ENCODE measurements at places on chromosomes 3 and 15.

DNA sequence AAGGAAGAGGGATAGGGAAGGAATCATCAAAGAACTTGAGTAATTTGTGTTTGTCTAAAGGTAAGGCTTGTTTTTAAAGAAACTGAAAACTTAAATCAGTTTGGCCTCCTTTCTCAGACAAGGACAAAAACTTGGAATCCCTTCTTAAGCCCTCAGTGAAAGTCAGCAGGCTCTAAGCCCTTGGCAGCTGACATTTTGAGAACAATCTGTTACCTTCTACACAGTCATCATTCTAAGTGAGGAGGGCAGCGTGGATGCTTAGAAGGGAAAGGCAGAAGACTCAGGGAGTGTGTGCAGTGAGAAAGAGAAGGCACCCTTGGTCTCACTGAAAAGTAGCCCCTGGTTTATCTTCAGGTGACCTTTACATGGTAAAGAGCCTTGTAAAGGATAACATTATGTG lies 10.8 kb downstream of the HSPBAP1 start:
- no peak for DNase-seq

- DNase-seq = no peak
Observed at GRCh38 chr3:196931828-196932587, 10.3 kb downstream of the NCBP2 start.

- DNase-seq = no peak
Observed at GRCh38 chr3:178901204-178901603, 170.4 kb downstream of the ZMAT3 start.

- no peak for DNase-seq
Observed at GRCh38 chr3:29426302-29427226, 145.7 kb downstream of the RBMS3 start.

GRCh38 chr3:22887664-22888291 lies 315.3 kb upstream of the UBE2E2 start:
- DNase-seq = no peak

DNA sequence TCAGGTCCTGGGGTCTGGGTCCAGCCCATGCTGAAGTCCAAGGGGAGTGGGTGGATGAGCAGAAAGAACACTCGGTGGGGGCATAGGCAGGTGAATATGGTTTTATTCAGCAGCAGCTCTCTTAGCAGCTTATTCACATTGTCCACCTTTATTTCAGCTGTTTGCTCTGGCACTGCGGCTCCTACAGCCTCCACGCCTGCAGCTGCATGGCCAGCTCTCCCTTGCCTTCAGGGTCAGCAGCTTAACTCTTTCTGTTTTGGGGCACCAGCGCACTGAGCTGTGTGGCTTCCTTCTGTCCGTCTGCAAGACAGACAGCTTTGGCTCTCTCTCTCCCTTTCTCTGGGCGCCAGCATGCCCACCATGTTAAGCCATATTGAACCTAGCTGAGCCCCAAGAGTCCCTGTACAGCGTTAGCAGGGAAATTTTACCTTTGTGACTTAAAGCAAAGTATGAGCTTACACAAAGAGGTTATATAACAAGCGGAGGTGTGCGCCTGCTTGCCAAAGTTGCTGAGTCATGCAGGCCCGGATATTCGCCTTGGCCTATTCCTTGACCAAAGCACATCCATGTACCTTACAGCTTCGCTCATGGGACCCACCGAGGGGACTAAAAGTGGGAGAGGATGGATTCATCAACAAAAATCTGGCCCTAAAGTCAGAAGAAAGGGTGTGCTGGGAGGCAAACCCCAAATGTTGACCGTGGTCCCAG lies 170.1 kb upstream of the PFN2 start:
- DNase-seq = no peak

- no peak for DNase-seq
Observed at GRCh38 chr15:96582473-96582872, 252.0 kb downstream of the NR2F2 start.

DNA sequence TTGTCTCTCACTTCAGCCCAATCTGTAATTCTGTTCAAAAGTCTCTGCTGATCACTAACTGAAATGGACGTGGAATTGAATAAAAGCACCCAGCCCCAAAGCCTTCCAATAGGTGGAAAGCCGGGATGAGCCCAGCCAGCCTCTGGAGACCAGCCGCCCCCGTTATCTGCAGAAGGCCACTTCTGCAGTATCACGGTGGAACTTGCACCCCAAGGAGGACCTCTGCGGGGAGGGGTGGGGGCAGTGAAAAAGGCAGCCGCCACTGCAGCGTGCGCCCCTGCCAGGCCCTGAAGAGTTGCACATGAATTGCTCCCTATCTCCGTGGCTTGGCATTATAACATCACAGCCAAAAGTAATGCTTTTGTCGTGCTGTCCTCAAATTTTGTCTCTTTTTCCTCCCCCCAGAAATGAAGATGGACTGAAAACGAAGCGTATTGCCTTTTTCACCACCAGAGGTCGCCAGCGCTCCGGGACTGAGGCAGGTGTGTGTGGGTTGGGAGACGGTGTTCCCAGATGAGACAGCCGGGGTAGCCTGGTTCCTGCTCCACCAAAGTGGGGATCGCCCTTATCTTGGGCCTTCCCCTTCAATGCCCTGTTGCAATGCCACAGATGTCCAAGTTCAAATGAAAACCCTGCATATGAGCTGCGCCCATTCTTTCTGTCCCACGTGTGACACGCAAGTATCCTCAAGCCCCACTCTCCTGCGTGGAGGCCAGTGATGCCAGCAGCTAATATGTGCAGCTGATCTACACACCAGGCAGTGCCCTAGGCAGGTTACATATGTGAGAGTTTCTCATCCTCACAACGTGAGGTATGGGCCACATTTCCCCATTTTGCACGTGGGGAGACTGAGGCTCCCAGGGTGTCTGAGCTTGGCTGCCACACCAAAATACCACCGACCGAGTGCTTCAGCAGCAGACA lies 96.0 kb downstream of the LRRK1 start:
- DNase-seq = peak; percentile 61

GRCh38 chr3:78736863-78737262 lies 1030.9 kb downstream of the ROBO1 start:
- no peak for DNase-seq

DNA sequence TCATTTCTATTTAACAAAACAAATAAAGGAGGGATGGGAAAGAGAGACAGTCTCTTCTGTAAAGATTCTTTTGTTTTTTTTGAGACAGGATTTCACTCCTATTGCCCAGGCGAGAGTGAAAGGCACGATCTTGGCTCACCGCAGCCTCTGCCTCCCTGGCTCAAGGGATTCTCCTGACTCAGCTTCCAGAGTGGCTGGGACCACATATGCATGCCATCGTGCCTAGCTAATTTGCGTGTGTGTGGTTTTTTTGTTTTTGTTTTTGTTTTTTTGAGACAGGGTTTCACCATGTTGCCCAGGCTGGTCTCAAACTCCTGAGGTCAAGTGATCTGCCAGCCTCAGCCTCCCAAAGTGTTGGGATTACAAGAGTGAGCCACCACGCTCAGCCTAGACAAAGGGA lies 23.3 kb downstream of the STAG1 start:
- no peak for DNase-seq

- DNase-seq = no peak
Observed at GRCh38 chr15:25391971-25392721, 46.7 kb downstream of the UBE3A start.

DNA sequence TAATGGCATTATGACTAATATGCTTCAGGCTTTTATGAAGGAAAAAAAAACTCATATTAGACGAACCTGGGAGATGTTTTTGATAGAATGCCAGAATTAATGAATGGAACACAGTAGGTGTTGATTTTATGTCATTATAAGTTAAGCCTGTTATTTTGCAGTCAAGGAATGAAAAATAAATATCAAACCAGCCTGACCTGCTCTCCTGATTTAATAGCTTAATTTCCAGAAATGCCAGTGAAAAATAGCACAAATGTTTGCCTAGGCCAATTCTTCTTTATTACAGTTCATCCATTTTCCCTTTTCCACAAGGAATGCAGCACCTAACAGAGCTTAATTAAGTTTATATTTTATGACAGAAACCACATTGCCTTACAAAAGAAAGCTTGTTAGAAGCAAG lies 292.0 kb downstream of the TBL1XR1 start:
- no peak for DNase-seq

DNA sequence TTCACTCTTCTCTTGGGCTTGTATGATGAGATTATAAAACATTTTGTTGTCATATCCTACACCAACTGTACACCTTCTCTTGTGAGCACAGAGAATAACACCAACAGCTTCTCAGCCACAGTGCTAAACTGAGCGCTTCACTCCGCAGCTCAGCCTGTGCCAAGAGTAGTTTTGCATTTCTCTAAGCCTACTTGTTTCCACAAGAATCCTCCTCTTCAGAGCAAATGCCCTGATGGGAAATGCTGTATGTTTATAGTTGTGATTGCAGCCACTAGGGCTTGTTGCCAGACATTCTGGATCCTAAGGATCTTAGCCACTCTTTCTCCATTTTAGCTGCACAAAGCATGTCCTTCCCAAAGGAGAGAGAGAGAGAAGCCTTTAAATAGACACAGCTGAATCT lies 138.8 kb upstream of the PLXND1 start:
- DNase-seq = no peak

GRCh38 chr3:36993326-36994283 lies at the start of gene MLH1:
TSS of gene MLH1 (plus strand) at chr3:36993518. CDS start at chr3:36993548, 30 bp downstream.
- peak; percentile 92 for DNase-seq

DNA sequence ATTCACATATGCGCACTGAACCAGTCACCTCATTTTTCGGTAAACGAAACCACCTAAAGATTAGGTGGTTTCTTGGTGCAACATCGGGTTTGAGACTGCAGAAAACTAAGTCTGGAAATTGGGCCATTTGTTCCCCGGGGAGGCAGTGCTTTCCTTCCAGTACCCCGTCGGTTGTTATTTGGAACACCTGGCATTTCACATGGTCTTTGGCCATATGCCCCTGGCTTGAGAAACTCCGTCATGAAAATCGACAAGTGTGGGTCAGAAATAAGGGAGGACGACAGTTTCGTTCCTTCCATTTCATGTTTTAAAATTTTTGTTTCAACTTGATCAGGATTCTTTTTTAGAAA lies 544 bp upstream of the GATM start:
- no peak for DNase-seq

DNA sequence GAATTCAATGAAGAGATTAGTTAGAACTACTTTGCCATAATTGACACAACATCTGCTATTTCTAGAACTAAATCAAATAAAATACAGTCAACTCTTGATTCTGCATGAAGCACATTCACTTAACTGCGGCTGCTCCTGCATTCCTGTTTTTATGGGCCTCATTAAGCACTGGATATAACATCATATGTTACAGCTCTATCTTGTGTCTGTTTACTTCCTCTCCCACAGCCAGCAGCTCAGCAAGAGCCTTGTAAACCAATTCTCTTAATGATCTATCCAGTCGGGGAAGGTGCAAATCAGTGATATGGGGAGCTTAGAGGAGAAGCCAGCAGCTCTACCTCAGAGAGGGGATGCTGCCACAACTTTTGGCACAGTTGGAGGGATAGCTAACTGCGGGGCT lies 329.2 kb downstream of the ARRDC4 start:
- no peak for DNase-seq

DNA sequence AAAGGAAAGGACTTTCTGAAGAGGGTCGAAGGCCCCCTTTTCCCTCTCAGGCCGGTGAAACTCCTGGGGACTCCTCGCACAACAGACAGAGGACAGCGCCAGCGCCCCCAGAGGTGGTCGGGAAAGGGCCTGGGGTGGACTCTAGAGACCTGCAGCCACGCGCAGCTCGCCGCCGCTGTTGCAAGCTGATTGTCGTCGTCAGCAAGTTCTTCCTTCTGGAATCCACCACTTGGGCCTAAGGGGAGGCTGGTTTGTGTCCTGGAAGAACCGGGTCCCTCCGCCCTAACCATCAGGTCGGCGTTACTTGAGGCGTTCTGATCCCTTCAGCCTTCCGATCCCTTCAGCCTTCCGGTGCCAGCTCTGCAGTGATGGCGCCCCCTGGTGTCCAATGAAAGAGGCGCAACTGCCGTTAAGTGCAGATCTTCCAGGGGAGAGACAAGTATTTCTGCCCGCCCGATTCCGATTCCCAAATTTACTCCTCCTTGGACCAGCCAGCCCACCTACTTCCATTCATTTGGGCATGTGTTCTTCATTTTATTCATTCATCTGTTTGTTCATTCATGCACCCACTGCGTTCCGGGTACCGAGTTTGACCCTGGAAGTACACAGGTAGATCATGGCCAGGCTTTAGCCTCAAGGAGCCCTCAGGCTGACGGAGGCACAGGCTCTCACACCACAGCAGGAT lies 77.2 kb upstream of the SLC6A11 start:
- peak; percentile 45 for DNase-seq

GRCh38 chr3:158994386-158994785 lies 192.5 kb downstream of the MFSD1 start:
- no peak for DNase-seq

DNA sequence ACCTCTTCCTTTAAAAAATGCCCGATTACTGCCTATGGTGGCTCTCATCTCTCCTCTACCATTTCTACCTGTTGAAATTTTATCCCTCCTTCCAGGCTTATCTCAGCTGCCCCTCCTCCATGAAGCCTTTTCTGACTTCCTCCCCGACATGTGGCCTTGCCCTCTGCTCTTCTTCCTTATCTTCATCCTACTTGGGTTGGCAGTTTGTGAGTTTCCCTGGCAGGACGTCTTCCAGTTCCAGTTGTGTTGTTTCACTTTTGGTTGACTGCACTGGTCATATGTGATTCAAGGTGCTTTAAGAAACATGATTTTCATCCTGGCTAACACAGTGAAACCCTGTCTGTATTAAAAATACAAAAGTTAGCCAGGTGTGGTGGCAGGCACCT lies 4.4 kb downstream of the DLL4 start:
- DNase-seq = no peak

GRCh38 chr3:59515966-59516365 lies 466.1 kb upstream of the CFAP20DC start:
- no peak for DNase-seq

- no peak for DNase-seq
Observed at GRCh38 chr3:5115506-5116162, 6.5 kb upstream of the ARL8B start.

DNA sequence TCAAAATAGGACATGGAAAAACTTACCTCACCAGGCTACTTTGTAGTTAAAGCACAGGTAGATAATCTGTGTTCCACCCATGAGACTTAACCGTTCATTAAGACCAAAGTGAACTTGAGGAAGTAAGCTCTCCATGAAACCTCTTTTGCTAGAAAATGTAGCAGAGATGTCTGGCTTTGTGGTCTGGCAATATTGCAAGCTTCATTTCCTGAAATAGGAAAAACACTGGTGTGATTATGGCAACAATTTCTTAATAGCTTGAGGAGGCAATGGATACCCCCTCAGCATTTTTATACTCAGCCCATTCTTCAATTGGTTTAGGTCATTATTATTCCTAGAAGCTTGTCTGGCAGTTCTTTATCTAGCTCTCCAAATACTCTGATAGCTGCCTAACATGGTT lies 957.3 kb downstream of the IGSF11 start:
- DNase-seq = no peak

DNA sequence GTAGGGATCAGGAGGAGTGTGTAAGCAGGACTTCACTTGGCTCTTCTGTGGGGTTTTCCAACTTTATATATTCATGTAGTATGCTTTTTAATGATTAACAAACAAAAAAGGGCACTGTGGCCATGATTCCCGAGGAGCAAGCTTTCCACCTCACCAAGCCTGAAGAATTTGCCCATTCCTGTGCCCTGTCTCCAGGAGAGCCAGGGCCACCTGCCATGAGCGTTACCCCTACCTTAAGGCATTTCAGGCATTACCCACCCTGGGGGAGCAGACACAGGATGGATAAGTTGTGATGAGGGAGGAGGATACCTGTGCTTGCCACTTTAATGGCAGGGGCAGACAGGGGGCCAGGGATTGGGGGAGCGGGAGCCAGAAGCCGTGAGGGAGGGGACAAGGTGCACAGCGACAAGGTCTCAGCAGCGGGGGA lies 3.0 kb downstream of the TRPM1 start:
- no peak for DNase-seq

- DNase-seq = no peak
Observed at GRCh38 chr15:31477301-31477700, 150.7 kb downstream of the KLF13 start.

- no peak for DNase-seq
Observed at GRCh38 chr3:32026593-32026992, 45.0 kb downstream of the ZNF860 start.
